ENCODE measurements at places on chromosomes 4 and X. TPM values are rescaled to one million over a fixed set of nuclear protein-coding genes. Genes with fewer than 3 reads are reported as not detected.

The TACC3 gene
- total RNA-seq, result 20.3 TPM

The BMX gene
- total RNA-seq, result 2.6 TPM

The PIR gene
- 32.7 TPM for total RNA-seq

The CPXCR1 gene
- total RNA-seq, result not detected

The ENPEP gene
- 8.5 TPM for total RNA-seq

The UBE2K gene
- 78.6 TPM for total RNA-seq

The USP51 gene
- total RNA-seq, result 3.0 TPM

The ASB12 gene
- total RNA-seq, result 0.20 TPM

GRCh38 chrX:40446921-40447320, 133.8 kb upstream of the ATP6AP2 start:
- H3K4me3 ChIP-seq, result no peak overlapping the region
- no peaks in the 10 kb centered on the region for H3K36me3 ChIP-seq
- H3K27ac ChIP-seq, result no peak overlapping the region

GRCh38 chrX:32687379-32687778, 524.0 kb downstream of the DMD start:
- H3K4me3 ChIP-seq, result no peak overlapping the region
- H3K27ac ChIP-seq, result no peak overlapping the region
- no peaks in the 10 kb centered on the region for H3K36me3 ChIP-seq
- no peak for DNase-seq
- no peaks in the 10 kb centered on the region for H3K4me1 ChIP-seq

DNA sequence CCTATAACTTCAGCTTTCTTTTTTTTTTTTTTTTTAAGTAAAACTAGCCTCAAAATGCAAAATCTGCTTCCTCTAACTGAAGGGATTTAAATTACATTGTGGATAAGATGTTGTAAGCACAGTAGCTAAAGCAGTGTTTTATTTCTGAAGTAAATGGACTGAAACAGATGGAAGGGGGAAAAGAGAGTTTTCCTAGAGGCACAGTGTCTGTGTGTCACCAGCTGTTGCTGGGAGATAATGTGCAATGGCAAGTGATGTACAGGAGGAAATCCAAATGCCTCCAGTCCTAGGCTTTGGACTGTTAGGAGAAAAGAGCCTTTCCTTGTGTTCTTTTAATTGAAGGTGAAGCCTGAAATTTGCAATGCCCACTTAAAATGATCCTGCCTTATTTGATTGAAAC, 672.1 kb downstream of the GRXCR1 start:
- H3K27ac ChIP-seq, result no peak overlapping the region
- H3K4me3 ChIP-seq, result no peak overlapping the region
- H3K36me3 ChIP-seq, result no peaks in the 10 kb centered on the region
- no peak for DNase-seq
- H3K27me3 ChIP-seq, result no peaks in the 10 kb centered on the region

GRCh38 chrX:148380107-148380506, 120.3 kb upstream of the AFF2 start:
- H3K27me3 ChIP-seq, result no peaks in the 10 kb centered on the region
- H3K4me1 ChIP-seq, result no peaks in the 10 kb centered on the region
- DNase-seq, result no peak

- no peak overlapping the region for H3K4me3 ChIP-seq
- DNase-seq, result no peak
- H3K36me3 ChIP-seq, result no peaks in the 10 kb centered on the region
- H3K4me1 ChIP-seq, result peaks cover 69% of the 10 kb centered on the region
- H3K27ac ChIP-seq, result no peak overlapping the region
Observed at GRCh38 chr4:87075876-87076275, 141.1 kb downstream of the AFF1 start.

DNA sequence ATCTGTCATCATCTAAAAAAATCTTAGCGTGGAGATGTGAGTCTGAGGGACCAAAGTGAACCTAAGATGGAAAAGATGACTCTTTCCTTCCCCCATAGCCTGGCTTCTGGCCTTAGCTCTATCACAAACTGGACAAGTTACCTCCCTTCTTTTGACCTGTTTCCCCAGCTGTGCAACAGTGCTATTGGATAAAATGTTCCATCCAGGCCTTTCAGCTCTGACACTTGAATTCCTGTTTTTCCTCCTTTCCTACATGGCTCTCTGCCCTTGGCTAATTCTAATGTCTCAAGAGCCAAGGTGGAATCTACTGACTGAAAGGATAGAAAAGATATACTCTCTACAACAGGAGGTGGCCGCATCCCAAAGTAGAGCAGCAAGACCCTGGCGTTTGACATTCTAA, 84.5 kb upstream of the ARHGEF9 start:
- H3K36me3 ChIP-seq, result no peaks in the 10 kb centered on the region
- no peaks in the 10 kb centered on the region for H3K27me3 ChIP-seq
- no peak for DNase-seq
- no peaks in the 10 kb centered on the region for H3K4me1 ChIP-seq
- H3K27ac ChIP-seq, result no peak overlapping the region

GRCh38 chrX:10904220-10904619, 206.9 kb upstream of the HCCS start:
- no peak overlapping the region for H3K4me3 ChIP-seq
- no peak overlapping the region for H3K27ac ChIP-seq
- no peak for DNase-seq
- no peaks in the 10 kb centered on the region for H3K36me3 ChIP-seq
- no peaks in the 10 kb centered on the region for H3K4me1 ChIP-seq

DNA sequence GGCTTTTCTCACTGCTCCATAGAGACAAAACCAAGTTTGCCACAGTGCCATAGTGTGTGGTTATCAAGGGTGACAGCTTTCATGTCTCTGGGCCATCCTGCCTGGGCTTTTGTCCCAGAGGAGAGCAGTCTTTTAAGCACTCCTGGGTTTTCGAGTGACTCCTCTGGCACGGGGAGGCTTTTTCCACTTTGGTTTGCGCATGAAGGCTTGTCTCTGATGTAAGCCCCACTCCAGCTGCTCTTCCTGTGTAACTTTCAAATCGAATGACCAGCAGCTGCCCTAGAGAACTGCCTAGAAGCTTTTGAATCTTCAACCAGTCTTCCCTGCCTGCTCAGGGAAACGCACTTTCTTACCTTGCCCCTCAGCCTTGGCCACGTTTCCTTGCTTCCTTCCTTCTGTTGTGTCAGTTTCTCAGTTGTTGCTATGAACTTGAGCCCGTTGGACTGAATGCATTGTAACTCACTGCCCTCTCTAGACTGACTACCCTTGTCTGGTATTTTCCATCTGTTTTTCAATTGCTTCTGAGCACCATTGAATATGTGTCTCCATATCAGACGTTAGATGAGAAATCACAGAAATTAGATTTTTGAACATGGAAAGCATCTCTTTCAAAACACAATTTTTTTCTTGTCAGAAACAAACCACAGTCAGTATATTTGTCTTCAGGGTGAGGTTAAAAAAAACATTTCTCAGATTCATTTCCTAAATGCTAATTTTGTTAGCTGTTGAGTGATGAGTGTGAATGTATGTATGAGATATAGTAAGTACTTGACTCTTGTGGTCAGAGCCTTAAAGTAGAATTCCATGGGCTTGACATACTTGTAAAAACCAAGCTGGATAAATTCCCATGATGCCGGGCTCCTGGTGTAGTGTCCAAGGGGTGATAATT, 45.3 kb downstream of the SLC9A6 start:
- peak; percentile 79 for DNase-seq
- no peak overlapping the region for H3K4me3 ChIP-seq
- H3K27me3 ChIP-seq, result no peaks in the 10 kb centered on the region
- H3K36me3 ChIP-seq, result peaks cover 6% of the 10 kb centered on the region
- no peaks in the 10 kb centered on the region for H3K4me1 ChIP-seq

GRCh38 chr4:148059617-148060180, 327.8 kb downstream of the ARHGAP10 start:
- no peak overlapping the region for H3K27ac ChIP-seq
- peaks cover 10% of the 10 kb centered on the region for H3K36me3 ChIP-seq
- H3K4me1 ChIP-seq, result no peaks in the 10 kb centered on the region

GRCh38 chrX:132822634-132823012, 135.8 kb downstream of the HS6ST2 start:
- H3K4me1 ChIP-seq, result no peaks in the 10 kb centered on the region
- no peak overlapping the region for H3K27ac ChIP-seq
- H3K27me3 ChIP-seq, result no peaks in the 10 kb centered on the region
- H3K4me3 ChIP-seq, result no peak overlapping the region
- no peak for DNase-seq

DNA sequence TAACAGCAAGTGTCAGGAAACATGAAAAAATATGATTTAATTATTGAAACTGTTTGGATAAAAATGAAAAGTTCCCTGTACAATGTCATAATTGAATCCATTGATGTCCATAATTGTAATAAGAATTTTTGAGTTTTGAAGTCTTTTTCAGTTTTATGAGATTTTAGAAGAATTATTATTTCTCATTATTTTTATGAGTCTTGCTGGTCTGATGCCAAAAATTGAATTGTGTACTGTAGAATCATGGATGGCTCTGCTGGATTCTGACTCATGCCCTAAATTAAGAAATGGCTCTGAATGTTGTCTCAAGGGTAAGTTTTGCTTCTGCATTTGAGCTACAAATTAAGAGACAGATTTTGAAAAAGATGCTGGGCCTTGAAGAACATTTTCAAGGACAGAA, 132.8 kb upstream of the MAP9 start:
- no peaks in the 10 kb centered on the region for H3K4me1 ChIP-seq
- H3K4me3 ChIP-seq, result no peak overlapping the region
- H3K27ac ChIP-seq, result no peak overlapping the region
- no peaks in the 10 kb centered on the region for H3K27me3 ChIP-seq

DNA sequence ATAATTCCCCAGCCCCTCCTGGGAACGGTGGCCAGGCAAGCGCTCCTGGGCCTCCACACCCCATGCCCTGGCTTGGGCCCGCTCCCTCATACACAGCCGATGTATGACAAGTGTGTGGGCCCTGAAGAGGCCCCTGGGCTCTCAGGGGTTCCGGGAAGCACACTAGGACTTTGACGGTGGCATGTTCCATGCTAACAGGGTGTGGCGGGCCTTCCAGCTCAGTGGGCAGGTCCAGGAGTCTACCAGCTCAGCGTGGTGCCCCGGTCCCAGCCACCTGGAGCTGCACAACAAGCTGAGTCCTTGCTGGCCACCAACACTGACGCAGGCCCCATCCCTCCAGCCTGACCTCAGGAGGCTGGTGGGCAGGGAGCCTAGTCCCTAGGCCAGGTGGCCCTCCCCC, 24.4 kb upstream of the HMX1 start:
- DNase-seq, result no peak
- no peak overlapping the region for H3K27ac ChIP-seq
- H3K36me3 ChIP-seq, result no peaks in the 10 kb centered on the region
- no peaks in the 10 kb centered on the region for H3K4me1 ChIP-seq
- no peak overlapping the region for H3K4me3 ChIP-seq

All from left lung (tissue), 14 donors.